Smooth muscle cell of the coronary artery (primary cell): ENCODE measurements at places on chromosomes 2 and 18. TPM values are rescaled to one million over a fixed set of nuclear protein-coding genes. Genes with fewer than 3 reads are reported as not detected.

Gene LYPD6
- total RNA-seq = not detected in 2 replicates

Gene TTN
- total RNA-seq = 0.12 and 0.38 TPM in 2 replicates

Gene FNDC4
- total RNA-seq = 15.9 and 31.8 TPM in 2 replicates

Gene GRB14
- 0.35 and 7.5 TPM in 2 replicates for total RNA-seq

Gene LTBP1
- total RNA-seq = 258 and 326 TPM in 2 replicates

Gene IL37
- not detected in 2 replicates for total RNA-seq

Gene DHX57
- 15.3 and 20.3 TPM in 2 replicates for total RNA-seq

Gene RNF125
- total RNA-seq = 0.08 and 0.35 TPM in 2 replicates

Gene LIMS4
- total RNA-seq = 1.4 and 11.9 TPM in 2 replicates

Gene KCNG3
- total RNA-seq = not detected in 2 replicates

Gene ERMN
- not detected in 2 replicates for total RNA-seq

Gene ELP2
- 95.5 and 152 TPM in 2 replicates for total RNA-seq

Gene C2orf78
- not detected in 2 replicates for total RNA-seq

Gene CROCC2
- total RNA-seq = 0.12 TPM in 1 of 2 replicates, not detected in the other

Gene EPB41L3
- total RNA-seq = 0.68 and 157 TPM in 2 replicates
